DMS153 (cell line): ENCODE measurements at places on chromosomes 3 and 15.

GRCh38 chr3:11610700-11611275 lies 32.9 kb downstream of the VGLL4 start:
- DNase-seq, result no peak

- no peak for DNase-seq
Observed at GRCh38 chr15:42461261-42461660, 29.7 kb downstream of the ZNF106 start.

DNA sequence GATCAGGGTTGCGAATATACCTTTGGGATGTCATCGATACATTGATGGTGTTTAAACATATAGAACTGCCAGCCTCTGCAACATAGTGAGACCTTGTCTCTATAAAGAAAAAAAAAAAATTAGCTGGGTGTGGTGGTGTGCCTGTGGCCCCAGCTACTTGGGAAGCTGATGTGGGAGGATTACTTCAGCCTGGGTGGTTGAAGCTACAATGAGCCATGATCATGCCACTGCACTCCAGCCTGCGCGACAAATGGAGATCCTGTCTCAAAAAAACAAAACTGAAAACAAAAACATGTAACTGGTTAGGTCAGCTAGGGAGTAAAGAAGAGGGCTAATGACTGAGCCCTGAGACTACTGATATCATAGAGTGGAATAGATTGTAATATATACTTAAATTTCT lies 30.7 kb upstream of the MGA start:
- DNase-seq, result no peak

DNA sequence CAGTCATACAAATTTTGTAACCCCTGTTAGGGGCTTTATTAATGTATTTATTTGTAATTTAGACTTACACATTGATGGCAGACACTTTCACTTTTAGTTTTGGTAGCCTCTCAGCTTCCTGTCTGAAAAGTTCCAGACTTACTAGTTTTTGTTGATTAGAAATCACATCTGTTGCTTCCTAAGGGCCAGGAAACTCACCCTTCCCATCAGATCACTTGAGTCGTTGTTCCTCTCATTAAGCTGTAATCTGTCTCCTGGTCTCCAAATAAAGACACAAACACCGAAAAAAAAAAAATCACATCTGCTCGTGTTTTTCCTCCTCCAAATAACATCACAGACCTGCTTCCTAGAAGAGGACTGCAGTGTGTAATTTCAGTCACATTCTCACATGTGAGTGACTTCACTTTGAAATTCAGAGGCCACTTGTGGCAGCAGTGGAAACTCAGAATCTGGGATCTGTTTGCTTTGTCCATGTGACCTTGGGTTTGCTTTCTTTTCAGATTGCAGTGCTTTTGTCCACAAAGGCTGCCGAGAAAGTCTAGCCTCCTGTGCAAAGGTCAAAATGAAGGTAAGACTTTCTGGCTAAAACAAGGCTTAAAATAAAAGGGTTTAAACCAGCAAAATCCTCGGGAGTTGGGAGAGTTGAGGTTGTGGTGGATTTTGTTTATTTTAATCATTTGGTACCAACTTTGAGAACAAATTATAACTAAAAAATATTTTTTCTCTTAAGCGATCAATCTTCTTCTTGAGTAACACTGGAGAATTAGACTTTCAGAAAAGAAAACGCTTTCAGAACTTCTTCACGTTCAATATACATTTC lies 87.0 kb downstream of the KLHL25 start:
- no peak for DNase-seq

GRCh38 chr3:34948517-34948916 lies 690.8 kb upstream of the ARPP21 start:
- no peak for DNase-seq
